Psoas muscle (tissue), 8 donors: ENCODE measurements at places on chromosomes 3 and 15.

DNA sequence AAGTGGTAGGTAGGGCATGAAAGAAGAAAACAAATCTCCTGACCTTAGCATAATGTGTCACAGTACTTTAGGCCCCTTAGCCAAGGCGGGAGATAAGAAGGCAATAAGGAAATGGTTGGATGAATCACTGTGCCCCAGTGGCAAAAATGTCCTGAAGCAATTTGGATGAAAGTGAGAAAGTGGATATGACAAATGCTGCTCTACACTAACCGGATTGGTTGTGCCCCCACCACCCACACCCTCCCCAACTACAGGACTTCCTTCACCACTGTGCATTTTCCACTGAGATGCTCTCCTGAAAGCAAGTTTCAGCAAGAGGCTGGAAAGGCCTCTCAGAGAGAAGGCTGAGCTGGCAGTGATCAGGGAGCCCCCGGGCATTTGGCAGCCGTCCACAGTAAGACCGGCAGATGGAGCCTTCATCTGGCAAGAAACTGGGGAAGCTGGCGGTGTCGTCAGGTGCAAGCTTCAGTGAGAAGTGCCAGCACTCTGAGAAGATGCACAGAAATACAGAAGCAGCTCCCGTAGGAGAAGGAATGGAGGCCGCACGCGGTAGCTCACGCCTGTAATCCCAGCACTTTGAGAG, 63.8 kb downstream of the ATP1B3 start:
- DNase-seq: no peak

GRCh38 chr3:12437861-12438260, 46.4 kb upstream of the TSEN2 start:
- DNase-seq: no peak

- DNase-seq: no peak
These were observed 923.5 kb downstream of the ROBO1 start for GRCh38 chr3:78844307-78844706.

DNA sequence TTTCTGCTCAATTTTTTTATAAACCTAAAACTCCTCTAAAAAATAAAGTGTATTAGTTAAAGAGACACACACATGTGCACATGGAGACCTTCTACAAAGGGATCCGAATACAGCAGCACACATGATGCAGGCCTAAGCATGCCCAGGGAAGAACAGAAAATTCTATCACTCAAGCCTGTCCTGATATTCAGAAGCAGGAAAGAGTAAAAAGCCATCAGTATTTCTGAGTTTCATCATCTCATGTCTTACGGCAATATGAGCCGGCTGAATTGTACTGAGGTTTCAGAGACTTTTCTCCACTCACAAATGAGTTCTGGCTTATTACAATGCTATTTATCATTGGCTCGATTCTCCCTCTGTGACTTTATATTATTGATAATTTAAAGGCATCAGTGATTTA, 97.5 kb downstream of the CADPS start:
- no peak for DNase-seq

DNA sequence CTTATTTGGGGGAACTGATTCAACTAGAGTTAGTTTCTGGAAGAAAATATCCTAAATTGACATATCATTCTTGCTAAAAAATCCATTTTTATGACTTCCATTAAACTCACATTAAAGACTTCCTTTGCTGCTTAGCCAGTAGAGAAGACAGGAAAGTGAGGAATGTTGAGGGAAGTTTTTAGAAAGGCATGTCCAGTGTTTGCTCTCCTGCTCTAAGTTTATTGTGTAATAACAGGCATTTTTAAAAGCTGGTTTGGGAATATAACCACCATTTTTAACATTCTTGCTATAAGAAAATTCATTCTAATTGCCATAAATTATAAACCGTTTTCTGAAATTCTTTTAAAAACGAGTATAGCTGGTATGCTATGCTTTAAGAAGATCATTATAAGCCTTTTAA, 428.0 kb downstream of the RAP2B start:
- DNase-seq: no peak

DNA sequence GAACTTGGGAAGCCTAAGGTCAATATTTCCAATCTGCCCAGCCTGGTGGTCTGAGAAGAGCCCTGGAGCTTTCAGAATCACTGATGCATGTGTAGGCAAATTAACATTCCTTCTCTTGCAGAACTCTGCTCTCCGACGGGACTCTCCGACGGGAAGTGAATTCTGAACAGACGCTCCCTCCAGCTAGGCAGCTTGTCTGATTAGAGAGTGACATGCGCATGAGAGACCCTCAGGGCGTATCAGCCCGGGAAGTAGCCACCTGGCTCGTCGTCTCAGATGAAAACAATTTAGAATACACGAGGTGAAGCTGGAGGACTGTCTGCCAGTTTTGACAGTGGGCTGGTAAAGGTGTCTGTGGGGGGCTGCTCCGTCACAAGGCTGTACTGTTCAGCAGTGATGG, 103.1 kb downstream of the DGKG start:
- DNase-seq: no peak

GRCh38 chr3:127037418-127037841, 54.5 kb downstream of the PLXNA1 start:
- peak; percentile 11 for DNase-seq

GRCh38 chr3:18295171-18295920, 129.8 kb downstream of the SATB1 start:
- DNase-seq: no peak

GRCh38 chr3:53075743-53076140, 29.9 kb upstream of the SFMBT1 start:
- DNase-seq: no peak

DNA sequence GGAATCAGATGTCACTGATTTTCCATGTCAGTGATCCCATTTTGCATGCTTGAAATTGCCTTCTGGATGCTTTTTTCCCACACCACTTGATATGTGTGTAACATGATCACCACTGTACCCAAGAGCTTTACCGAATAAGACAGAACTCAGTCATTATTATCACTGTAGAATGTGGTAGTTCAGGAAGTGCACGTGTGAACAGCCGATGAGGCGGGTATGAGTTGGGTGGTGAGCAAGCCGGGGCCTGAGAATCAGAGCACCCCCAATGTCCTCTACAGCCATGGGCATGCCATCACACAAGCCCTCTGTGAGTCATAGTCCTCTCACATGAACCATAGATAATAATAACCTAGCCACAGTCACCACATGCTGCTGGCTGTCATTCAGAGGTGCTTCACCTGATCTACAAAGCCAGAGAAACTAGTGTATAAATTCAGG, 470.8 kb downstream of the SOX2 start:
- no peak for DNase-seq

DNA sequence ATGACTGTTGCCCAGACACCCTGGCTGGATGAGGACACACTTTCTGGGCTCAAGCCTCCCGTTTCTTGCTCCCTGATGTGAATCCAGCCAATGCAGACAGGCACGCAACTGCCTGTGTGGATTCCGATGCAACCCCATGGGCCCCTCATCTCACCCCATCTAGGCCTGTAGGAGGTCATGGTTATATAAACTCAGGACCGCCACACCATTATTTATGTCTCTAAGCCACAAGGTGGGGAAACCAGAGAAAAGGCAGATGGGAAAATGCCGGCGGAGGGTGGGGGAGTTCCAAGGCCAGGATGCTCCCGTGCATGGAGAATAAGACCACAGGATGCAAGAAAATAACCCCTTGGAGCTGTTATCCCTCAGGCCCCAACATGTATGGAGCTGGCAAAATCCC, 2.0 kb downstream of the MESP1 start:
- DNase-seq: no peak

DNA sequence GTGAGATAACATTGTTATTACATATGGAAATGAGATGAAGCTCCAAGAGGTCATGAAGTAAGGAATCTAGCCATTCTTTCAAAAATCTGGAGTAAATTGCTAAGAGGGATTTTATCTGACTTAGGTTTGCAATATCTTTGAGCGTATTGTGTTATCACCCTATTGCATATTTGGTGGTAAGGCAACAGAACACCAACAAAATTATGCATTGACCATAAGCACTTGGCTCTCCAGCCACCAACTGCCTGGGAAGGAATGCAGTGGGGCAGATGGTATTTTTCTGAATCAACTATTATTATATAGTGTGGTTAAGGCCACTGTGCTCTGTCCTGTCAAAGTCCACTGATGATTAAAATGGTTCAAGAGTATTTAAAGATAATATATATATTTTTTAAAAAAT, 287.9 kb upstream of the SEMA6D start:
- DNase-seq: no peak

- DNase-seq: no peak
These were observed 114.2 kb downstream of the PGPEP1L start for GRCh38 chr15:98893401-98893800.
